KBM-7 (cell line): ENCODE measurements at places on chromosomes 1 and 21.
A peak's percentile ranks its signal among the peaks of the same experiment; 100 is the strongest.

GRCh38 chr21:35502821-35503220, 453.7 kb upstream of the RUNX1 start:
- no peak for DNase-seq

- DNase-seq = no peak
These were observed 144.1 kb upstream of the AJAP1 start for GRCh38 chr1:4510276-4510691.

DNA sequence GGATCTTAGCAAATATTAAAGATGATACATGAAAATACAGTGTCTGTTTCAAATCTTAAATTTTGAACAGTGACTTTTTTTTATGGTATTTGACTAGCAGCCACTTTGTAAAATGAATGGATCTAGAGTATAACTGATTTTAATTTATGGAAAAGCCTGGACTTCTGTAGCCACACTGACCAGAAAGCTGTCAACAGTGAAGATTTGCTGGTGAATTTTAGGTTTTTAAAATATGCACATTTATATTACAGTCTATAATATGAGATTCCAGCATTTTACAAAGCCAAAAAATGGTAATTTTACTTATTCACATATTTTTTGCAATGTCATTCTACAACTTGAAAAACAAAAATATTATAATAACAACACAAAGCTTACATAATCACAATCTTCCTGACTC, 131.8 kb downstream of the NEGR1 start:
- no peak for DNase-seq

GRCh38 chr1:170929412-170929834, 5.9 kb upstream of the MROH9 start:
- DNase-seq = no peak

GRCh38 chr1:156648951-156649350, 7.0 kb downstream of the BCAN start:
- DNase-seq = no peak

GRCh38 chr1:9262096-9262986, 27.8 kb downstream of the H6PD start:
- no peak for DNase-seq

DNA sequence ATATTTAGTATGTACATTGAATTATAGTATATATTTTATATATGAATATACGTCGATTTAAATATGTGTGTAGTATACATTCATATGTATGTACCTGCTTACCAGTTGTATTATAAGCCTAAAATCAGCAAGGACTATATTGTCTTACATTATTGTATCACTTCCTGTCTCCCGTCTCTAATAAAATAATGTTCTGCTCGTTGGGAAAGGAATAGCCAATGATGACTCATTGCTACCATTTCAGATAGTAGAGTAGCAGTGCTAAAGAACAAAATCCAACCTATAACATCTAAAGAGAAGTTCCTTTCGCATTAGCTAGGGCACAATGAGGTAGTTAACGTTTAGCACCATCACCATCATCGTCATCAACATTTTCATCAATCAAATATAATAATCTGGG, 39.9 kb upstream of the SMYD2 start:
- DNase-seq = no peak

- DNase-seq = no peak
These were observed 51.8 kb downstream of the RGS2 start for GRCh38 chr1:192860478-192861185.

DNA sequence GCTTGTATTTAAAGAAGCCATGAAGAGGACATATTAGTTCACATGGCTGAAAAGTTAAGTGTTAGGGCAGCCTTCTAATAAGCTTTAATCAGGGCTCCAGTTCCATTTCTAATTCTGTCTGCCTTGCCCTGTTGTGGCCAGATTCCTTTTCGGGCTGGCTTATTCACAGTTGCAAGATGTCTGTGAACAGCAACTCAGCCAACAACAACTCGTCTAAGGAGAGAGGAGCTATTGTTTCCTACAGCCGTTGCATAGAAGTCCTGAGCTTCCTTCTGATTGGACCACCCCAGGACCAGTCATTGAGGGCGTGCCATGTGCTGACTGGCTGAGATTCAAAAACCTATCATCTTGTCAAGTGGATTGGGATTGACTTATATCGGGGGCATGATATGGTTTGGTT, 18.6 kb upstream of the COQ8A start:
- no peak for DNase-seq

GRCh38 chr1:149879556-149879955, 19.8 kb upstream of the BOLA1 start:
- no peak for DNase-seq

DNA sequence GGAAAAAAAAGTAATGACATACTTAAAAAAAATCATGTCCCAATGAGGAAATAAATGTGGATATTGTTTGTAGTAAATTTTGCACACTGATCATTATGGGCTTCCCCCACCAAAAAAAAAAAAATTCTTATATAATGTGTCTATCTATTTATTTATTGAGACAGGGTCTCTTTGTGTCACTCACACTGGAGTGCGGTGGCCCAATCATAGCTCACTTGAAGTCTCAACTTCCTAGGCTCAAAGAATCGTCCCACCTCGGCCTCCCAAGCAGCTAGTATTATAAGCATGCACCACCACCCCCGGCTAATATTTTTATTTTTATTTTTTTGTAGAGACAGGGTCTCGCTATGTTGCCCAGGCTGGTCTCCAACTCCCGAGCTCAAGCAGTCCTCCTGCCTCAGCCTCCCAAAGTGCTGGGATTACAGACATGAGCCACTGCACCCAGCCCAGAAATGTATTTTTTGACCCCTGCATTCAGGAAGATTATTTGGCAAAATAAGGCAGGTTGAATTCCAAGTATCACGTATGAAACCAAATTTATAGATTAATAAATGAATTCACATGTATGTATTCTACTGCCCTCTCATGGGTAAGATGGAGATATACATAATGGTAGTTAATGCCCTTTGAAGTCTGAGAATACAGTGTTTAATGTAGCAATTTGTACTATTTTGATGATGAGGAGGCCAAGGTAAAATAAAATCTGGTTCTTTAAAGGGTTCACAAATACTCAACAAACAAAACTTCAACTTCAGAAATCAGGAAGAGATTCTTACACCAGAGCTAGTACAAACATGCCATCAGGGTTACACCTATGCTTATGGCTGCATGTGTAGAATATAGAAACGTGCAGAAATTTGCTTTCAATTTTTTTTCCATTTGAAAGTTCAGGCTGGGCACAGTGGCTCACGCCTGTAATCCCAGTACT, 1.4 kb upstream of the DENND2C start:
- DNase-seq = no peak

GRCh38 chr1:234727018-234727940, 117.3 kb upstream of the IRF2BP2 start:
- DNase-seq = no peak

DNA sequence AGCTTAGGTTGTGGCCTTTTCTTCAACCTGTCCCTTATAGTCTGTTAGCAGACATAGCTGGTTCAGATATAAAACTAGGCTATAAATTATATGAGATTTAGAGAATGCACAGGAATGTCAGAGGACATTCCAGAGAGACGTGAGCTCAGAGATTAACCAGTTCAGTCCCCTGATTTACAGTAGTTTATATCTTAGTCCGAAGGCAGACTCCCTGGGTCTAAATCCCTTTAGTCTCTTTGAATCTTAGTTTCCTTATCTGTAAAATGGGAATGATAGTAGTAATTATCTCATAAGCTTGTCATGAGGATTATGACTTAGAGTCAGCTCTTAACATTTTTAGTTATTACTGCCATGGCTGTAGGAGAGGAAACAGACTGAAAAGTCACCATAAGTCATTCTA, 45.5 kb upstream of the PLXNA2 start:
- DNase-seq = no peak

GRCh38 chr1:13763991-13764390, 64.0 kb downstream of the PRDM2 start:
- DNase-seq = no peak

- DNase-seq = no peak
These were observed 20.7 kb downstream of the PDIK1L start for GRCh38 chr1:26132128-26132833.

- DNase-seq = no peak
These were observed 268.4 kb upstream of the NRIP1 start for GRCh38 chr21:15333136-15333710.

- DNase-seq = no peak
These were observed 25.7 kb downstream of the ANGPTL7 start for GRCh38 chr1:11214698-11215380.

DNA sequence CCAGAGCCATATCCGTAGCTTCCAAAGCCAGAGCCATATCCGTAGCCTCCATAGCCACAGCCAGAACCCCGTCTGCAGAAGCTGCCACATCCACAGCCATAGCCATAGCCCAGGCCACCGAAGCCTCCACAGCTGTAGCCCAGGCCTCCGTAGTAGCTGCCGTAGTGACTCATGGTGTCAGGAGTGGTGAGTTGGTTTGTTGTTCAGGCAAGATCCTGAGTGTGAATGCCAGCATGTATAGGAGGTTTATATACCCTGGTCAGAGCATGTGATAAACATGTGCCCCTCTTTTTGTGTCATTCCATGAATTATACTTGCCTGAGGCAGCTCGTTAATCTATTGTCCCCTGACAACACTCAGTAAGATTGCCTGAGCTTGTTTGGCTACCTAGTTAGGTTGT, at the start of gene KRTAP19-1:
Gene KRTAP19-1 (minus strand): TSS at position 223 of the 400 bp plus-strand sequence. CDS start 50 bp downstream, at position 173.
- no peak for DNase-seq

- DNase-seq = no peak
These were observed 134.3 kb downstream of the NR5A2 start for GRCh38 chr1:200161801-200162200.

DNA sequence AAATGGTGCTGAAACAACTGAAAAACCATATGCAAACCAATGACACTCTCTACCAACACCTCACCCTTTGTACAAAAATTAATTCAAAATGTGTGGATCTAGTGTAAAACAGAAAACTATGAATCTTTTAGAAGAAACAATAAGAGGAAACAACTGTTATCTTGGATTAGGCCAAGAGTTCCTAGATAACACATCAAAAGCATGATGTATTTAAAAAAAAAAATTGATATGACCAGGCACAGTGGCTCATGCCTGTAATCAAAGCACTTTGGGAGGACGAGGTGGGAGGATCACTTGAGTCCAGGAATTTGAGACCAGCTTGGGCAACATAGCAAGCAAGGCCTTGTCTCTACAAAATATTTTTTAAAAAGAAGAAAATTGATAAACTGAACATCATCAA, 79.0 kb downstream of the EIF4G3 start:
- no peak for DNase-seq

- no peak for DNase-seq
These were observed 157.7 kb downstream of the NTNG1 start for GRCh38 chr1:107298526-107298925.

DNA sequence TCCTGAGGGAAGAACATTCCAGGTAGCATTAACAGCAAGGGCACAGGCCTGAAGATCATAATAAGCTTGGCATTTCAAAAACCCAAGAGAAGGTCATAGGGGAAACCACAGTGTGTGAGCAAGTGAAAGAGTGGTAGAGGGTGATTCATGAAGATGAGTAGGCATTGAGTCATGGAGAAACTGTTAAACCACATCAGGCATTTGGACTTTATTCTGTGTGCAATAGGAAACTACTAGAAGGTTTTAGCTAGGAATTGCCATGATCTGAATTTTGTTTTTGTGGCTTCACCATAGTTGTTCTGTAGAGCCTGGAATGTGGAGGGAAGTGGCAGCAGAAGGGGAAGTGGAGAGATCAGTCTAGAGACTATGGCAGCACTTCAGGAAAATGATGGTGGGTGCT, 359.0 kb upstream of the PTBP2 start:
- DNase-seq = peak; percentile 41

- no peak for DNase-seq
These were observed 312.5 kb upstream of the ZRANB2 start for GRCh38 chr1:71393301-71393700.

DNA sequence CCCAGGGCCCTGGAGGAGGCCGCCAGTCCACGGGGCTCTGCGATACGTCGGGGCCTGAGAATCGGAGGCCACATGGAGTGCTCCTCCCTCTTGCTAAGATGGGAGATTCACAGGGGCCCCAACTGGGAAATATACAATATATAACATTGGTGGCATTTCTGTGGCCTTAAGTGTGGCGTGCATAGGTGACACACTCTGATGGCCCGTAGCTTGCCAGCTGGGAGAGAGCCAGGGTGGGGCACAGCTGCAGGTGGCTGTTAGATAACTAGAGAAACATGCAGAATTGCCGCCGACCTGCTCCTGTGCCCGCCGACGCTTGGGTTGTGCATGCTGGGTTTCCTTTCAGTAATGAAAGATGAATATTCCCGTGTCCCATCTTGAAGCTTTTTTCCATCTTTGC, 30.1 kb downstream of the UMODL1 start:
- no peak for DNase-seq

DNA sequence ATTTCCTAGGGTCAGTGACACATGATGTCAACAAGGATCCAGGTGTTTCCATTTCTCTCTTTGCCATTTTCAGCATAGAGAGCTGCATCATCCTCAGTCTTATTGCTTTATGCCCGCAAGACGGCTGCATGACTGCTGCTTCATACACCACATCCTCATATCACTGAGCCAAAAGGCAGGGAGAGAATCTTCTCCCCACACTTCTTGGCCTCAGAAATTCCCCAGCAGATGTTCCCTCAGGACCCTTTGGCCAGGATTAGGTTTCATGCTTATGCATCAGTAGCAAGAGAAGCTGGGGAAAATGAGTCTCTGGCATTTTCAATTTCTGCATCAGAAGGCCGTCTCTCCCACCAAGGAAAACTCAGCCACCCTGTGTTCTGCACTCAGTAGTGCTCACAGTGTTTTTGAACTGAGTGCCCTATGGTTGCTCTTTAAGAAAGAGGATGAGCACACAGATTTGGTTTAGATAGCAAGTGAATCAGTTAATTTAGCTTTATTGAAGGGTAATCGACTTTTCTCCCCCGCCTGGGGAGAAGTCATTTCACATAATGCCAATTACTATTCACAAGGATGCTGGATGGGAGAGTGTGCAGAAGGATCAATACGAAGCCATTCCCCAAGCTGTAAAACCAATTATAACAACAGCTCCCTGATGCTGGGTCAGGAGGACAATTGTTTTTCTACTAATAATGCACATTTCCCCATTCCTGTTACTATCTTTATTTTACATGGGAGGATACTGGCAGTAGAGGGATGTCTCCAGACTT, 360.2 kb downstream of the HHIPL2 start:
- DNase-seq = no peak

GRCh38 chr1:30234091-30234490, 489.3 kb downstream of the MATN1 start:
- DNase-seq = no peak

DNA sequence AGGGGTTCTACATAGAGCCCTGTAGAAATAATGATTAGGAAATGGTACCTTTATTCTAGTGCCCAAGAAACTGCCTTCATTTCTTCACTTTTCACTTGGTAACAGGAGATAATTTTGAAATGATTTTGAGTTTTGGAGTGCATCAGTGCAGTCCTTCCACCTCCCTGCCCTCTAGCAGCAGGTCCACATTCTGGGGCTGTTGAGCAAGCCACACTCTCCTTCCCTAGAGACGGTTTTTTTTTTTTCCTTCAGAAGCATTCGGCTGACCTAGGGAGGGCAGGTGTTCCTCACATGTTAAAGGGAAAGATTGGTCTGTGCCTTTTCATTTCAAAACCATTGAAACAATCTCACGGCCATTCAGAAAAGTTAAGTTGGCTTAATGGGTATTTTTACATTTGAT, 39.8 kb downstream of the SLC37A1 start:
- DNase-seq = no peak

GRCh38 chr1:47696404-47696736, 258.5 kb downstream of the FOXD2 start:
- no peak for DNase-seq

GRCh38 chr1:43058545-43059360, 100.1 kb upstream of the SLC2A1 start:
- peak; percentile 33 for DNase-seq
